ENCODE measurements at places on chromosomes 3 and 15.

GRCh38 chr3:132709761-132710160, 12.4 kb downstream of the NPHP3 start:
- DNase-seq = no peak

DNA sequence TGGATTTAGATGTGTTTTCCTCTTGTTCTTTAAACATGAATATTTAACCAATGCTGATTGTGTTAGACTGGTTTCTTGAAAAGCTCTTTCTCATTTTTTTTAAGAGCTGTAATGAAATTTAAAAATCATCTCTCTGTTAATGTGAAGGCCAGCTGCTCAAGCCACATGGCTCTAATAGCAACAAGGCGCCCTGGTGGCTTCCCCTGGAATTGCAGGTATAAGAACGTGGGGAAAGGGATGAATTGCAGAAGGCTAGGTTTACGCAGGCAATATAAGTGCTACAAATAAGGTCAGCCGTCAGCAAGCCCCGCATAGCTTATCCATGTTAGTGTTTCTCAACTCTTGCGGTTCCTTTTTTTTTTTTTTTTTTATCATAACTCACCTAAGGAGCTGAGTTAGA, 108.5 kb downstream of the SAMMSON start:
- no peak for DNase-seq

DNA sequence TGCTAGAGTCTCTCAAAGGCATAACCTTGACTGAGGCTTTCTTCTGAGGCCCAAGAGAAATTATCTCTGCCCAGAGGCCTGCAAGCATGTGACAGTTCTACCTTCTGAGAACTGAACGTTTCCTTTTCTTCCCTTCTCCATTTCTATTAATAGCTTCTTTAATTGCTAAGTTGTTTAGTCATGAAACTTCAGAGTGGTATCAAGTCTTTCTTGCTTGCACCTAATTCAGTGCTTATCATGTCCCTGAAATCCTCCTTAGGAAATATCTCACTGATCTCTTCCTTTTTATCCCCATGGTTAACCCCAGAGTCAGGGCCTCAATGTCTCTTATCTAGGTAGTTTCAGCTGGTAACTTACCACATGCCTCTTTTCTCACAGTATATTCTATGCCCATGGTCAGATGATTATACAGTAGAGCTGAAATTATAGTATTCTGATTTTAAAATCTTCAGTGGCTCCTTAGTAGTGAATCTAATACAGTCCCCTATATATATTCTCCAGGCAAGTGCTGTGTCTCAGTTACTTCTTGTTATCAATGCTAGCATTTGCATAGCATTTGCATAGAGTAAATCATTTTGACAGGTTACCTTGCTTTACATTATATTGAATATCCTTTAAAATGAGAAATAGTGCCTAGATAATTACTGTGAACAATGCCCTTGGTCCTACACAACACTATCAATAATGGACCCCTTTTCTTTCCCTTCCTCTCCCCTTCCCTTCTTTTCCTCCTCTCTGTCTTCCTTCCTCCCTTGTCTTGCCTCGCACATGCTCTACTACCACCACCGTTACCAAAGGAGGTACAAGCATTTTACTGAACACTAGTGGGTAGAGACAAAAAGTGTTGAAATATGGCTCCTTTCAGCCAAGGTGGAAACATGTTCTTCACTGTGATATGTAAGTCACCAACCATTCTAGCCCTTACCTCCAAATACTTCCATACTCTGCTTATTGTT, 33.0 kb downstream of the KBTBD8 start:
- DNase-seq = no peak

GRCh38 chr3:126517291-126517951, at the start of gene UROC1:
Gene UROC1 (minus strand): TSS chr3:126517773. CDS start chr3:126517719, 54 bp downstream.
- DNase-seq = no peak

DNA sequence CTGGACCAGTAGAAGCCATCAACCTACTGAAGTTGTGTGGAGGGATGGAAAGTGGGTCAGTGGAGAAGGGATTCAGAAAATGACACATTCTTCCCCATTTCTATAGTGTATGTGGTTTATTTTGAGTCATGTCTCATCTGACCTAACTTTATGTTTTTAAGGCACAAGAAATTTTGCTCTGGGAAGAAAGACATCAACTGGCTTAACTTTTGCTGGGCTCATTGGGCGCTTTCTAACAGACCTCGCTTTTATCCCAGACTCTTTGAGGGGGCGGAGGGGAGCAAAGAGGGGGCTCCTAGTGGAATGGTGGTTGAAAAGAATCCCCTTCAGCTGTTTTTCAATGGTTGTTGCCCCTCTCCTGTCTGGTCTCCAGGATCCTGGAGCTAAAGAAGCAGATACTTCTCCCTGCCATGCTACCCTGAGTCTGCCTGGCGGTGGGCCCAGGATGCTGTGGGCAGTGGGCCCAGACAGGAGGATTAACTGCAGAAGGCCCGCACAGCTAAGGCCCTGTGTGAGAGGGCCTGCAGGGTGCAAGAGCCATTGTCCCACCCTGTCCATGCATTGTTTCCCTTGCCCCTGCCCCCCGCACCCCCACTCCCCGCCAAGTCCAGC, 14.5 kb downstream of the CSRNP1 start:
- no peak for DNase-seq

DNA sequence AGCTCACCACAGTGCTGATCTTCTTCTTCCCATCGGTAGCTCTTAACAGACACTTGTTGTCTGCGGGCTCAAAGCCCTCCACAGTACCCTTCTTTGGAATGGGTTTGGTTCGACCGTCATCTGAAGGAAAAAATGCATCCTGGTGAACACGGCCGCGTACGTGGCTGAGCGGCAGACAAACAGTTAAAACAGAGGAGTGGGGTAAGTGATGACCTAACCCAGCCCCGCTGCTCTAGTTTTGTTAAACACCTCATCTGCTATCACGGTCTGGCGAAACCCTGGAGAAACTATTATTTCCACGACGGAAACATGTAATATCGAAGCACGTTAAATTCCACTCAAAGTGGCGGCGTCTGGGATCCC, 725 bp downstream of the SRP14 start:
- no peak for DNase-seq

GRCh38 chr3:136733317-136733833, 18.8 kb downstream of the STAG1 start:
- DNase-seq = no peak

GRCh38 chr3:55246033-55246432, 241.1 kb downstream of the WNT5A start:
- no peak for DNase-seq

Data from stimulated activated CD4-positive, alpha-beta T cell treated with anti-CD3 and anti-CD28 coated beads, TNF-alpha, amount 100 ng/mL, for 48 hours (primary cell).